Ovary (tissue), 10 donors: ENCODE measurements at places on chromosomes 12 and 14. TPM values are rescaled to one million over a fixed set of nuclear protein-coding genes. Genes with fewer than 3 reads are reported as not detected.

Gene SAV1
- 30.5 TPM for polyA plus RNA-seq

GRCh38 chr12:123715195-123715594 is 3.0 kb downstream of the ATP6V0A2 start:
- no peak overlapping the region for H3K27ac ChIP-seq
- no peak overlapping the region for H3K4me3 ChIP-seq
- DNase-seq, result no peak

GRCh38 chr14:75439989-75440388 is 12.2 kb downstream of the JDP2 start:
- no peaks in the 10 kb centered on the region for H3K27me3 ChIP-seq
- H3K4me3 ChIP-seq, result no peak overlapping the region
- H3K36me3 ChIP-seq, result no peaks in the 10 kb centered on the region

- no peak overlapping the region for H3K27ac ChIP-seq
- no peaks in the 10 kb centered on the region for H3K4me1 ChIP-seq
- H3K36me3 ChIP-seq, result no peaks in the 10 kb centered on the region
- no peak for DNase-seq
- no peak overlapping the region for H3K4me3 ChIP-seq
These were observed 189.2 kb upstream of the RASSF8 start for GRCh38 chr12:25769082-25769945.

DNA sequence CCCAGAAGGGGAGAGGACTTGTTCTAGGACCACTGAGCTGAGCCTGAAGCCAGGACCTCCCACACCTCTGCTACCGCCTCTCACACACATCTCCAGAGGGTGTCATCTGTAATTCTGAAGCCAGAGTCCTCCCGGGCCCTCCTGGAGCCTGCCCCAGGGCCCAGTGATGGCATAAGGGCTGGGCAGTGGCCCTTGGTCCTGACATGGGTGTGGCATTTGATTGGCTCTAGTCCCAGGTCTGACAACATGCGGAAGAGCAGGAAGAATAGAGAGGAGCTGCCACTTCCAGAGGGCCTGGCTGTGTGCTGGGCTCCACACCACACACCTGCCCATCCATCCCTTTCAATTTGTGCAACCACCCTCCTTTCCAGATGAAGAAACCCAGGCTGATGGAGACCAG is 144.3 kb upstream of the GSC start:
- H3K36me3 ChIP-seq, result no peaks in the 10 kb centered on the region
- H3K27me3 ChIP-seq, result no peaks in the 10 kb centered on the region
- no peaks in the 10 kb centered on the region for H3K4me1 ChIP-seq
- H3K27ac ChIP-seq, result no peak overlapping the region
- H3K4me3 ChIP-seq, result no peak overlapping the region

Gene TMEM119
- 12.3 TPM for polyA plus RNA-seq

Gene NKX2-1
- polyA plus RNA-seq, result not detected

- H3K36me3 ChIP-seq, result no peaks in the 10 kb centered on the region
- DNase-seq, result no peak
- H3K4me1 ChIP-seq, result peaks cover 3% of the 10 kb centered on the region
- H3K27me3 ChIP-seq, result no peaks in the 10 kb centered on the region
- H3K27ac ChIP-seq, result no peak overlapping the region
- H3K4me3 ChIP-seq, result no peak overlapping the region
These were observed 60.6 kb upstream of the HECTD1 start for GRCh38 chr14:31268216-31268615.

- no peak overlapping the region for H3K27ac ChIP-seq
- H3K36me3 ChIP-seq, result no peaks in the 10 kb centered on the region
- no peaks in the 10 kb centered on the region for H3K4me1 ChIP-seq
- no peaks in the 10 kb centered on the region for H3K27me3 ChIP-seq
- no peak for DNase-seq
These were observed 161.8 kb upstream of the DCN start for GRCh38 chr12:91344408-91344807.

- no peak overlapping the region for H3K4me3 ChIP-seq
- no peaks in the 10 kb centered on the region for H3K36me3 ChIP-seq
- no peak overlapping the region for H3K27ac ChIP-seq
- no peaks in the 10 kb centered on the region for H3K27me3 ChIP-seq
These were observed 728 bp upstream of the STON2 start for GRCh38 chr14:81400852-81401251.

- no peaks in the 10 kb centered on the region for H3K36me3 ChIP-seq
- H3K27me3 ChIP-seq, result no peaks in the 10 kb centered on the region
- no peaks in the 10 kb centered on the region for H3K4me1 ChIP-seq
- H3K4me3 ChIP-seq, result no peak overlapping the region
These were observed 90.6 kb downstream of the CIT start for GRCh38 chr12:119786539-119786938.

DNA sequence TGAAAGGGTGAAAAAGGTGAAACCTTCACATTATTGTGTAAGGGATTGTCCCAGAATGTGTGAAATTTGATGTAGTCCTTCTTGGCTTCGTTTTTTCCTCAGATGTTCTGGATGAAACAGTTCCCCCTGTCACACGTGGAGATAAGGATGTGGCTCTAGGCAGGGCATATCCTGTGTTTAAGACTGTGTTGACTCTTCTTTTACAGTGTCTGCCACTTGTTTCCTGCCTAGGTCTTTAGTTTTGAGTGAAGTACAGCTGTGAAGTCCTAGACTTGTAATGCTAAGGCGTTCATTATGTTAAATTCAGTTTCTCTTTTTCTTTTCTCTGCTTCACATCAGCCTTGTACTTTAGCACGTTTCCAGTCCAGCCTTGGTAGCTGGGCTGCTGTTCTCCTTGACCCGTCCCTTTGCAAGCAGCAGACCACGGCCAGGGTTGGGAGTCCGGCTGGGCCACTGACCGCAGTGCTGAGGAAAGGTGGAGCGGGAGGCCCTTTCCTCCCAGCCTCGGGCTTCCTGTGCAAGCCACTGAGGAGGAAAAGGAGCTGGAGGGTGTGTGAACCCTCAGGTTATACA is 59.1 kb downstream of the RASSF3 start:
- H3K4me3 ChIP-seq, result no peak overlapping the region
- peak; percentile 78 for DNase-seq

Gene TTLL5
- 28.4 TPM for polyA plus RNA-seq

DNA sequence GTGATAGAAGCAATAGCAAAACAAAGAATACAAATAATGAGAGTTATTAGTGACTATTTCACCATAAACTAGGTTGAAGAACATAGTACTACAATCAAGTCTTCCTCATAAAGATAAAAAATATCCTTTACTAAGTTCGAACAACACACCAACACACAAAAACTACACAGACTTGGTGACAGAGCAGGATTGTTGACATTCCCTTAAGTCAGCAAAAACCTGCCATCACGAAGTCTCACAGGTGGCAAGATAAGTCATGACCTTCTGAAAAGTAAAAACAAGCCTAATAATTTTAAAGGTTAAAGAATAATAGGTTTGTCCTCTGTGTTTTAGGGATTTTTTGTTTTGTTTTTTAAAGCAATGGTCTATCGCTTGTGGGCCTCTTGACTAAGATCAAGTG is 173.0 kb downstream of the SEC23A start:
- no peak overlapping the region for H3K27ac ChIP-seq
- H3K4me3 ChIP-seq, result no peak overlapping the region
- no peaks in the 10 kb centered on the region for H3K4me1 ChIP-seq
- H3K36me3 ChIP-seq, result no peaks in the 10 kb centered on the region
- no peaks in the 10 kb centered on the region for H3K27me3 ChIP-seq

DNA sequence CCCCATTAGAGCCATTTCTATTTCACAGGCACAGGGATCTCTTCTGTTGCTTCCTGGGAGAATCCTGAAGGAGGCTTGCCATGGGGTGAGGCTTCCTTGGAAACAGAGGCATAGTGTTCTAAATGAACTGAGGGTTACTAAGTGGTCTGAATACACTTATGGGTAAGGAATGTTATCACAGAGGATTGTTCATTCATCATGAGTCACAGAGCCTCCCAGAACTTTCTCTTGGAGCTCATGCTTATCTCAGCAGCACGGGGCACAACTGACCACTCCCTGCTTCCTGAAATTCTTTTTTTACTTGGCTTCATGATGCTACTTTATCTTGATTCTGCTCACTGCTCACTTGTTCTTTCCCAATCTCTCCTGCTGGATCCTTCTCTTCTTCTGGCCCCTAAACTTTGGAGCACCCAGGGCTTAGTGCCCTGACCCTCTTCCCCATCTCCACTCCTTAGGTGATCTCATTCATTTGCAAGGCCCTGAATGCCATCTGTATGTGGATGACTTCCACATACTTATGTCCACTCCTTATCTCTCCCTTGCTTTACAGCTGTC is 57.9 kb downstream of the ANO6 start:
- no peak overlapping the region for H3K4me3 ChIP-seq
- DNase-seq, result no peak
- no peaks in the 10 kb centered on the region for H3K36me3 ChIP-seq
- H3K27ac ChIP-seq, result no peak overlapping the region
- H3K27me3 ChIP-seq, result no peaks in the 10 kb centered on the region

GRCh38 chr12:105280966-105281693 is 45.2 kb upstream of the APPL2 start:
- H3K36me3 ChIP-seq, result no peaks in the 10 kb centered on the region
- DNase-seq, result no peak
- H3K4me1 ChIP-seq, result no peaks in the 10 kb centered on the region
- no peak overlapping the region for H3K27ac ChIP-seq
- H3K4me3 ChIP-seq, result no peak overlapping the region
- H3K27me3 ChIP-seq, result no peaks in the 10 kb centered on the region

Gene PSMC1
- 212 TPM for polyA plus RNA-seq

DNA sequence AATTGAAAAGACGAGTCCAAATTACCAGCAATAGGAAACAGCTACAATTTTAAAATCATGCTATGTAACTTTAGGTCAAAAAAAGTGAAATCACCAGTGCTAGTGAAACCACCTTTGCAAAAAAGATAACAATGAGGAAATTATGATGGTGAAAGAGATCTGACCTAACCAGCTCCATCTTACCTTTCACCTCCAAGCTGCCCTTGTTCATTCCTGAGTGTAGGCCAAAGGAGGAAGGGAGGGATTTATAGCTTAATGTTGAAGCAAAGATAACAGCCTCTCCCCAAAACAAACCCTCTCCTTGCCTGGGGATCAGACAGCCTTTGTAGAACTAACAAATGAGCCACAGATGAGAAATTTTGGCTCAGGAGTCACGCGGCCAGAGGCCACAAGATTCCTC is 83.2 kb upstream of the EIF5 start:
- no peak overlapping the region for H3K27ac ChIP-seq
- no peaks in the 10 kb centered on the region for H3K27me3 ChIP-seq
- peaks cover 2% of the 10 kb centered on the region for H3K4me1 ChIP-seq
- no peaks in the 10 kb centered on the region for H3K36me3 ChIP-seq
- DNase-seq, result no peak

Gene RAD51B
- polyA plus RNA-seq, result 22.1 TPM

DNA sequence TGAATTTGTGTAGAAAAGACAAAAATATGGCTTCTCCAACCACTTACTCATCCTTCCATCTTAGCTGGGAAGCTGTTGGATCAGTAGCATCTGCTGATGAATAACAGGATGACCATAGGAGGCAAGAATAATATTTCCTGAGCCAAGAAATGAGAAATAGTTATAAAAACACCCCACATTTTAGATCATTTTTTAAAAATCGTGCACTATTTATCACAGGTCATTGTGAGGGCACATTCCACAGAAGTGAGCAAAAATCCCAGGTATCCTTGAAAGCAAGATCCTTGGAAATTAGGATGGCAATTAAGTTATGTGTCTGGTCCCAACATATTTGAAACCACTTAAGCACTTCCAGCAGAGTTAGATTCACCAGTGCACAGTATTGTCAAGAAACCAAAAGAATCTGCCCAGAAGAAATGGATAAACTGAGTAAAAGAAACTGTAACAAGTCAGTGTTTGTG is 8.4 kb downstream of the FAR2 start:
- no peak overlapping the region for H3K27ac ChIP-seq
- no peaks in the 10 kb centered on the region for H3K36me3 ChIP-seq
- DNase-seq, result no peak

DNA sequence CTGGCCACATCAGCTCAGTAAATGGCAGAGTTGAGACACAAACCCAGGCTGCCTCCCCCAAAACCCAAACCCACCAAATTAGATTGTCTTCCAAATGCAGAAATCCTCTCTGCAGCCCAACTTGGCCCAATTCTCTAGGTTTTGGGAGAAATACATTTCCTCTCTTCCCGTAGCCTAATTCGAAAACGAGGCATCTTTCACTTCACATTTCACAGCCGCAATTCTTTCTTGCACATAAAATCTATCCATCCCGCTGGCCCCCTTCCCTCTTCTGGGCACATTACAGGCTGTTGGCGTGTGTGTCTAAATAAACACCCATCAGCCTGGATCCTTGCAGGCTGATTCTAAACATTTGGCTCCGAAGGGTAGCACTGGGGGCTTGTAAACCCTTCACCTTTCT is 83.8 kb upstream of the VRK1 start:
- no peaks in the 10 kb centered on the region for H3K36me3 ChIP-seq
- no peak for DNase-seq
- no peak overlapping the region for H3K27ac ChIP-seq
- H3K4me3 ChIP-seq, result no peak overlapping the region
- no peaks in the 10 kb centered on the region for H3K4me1 ChIP-seq

DNA sequence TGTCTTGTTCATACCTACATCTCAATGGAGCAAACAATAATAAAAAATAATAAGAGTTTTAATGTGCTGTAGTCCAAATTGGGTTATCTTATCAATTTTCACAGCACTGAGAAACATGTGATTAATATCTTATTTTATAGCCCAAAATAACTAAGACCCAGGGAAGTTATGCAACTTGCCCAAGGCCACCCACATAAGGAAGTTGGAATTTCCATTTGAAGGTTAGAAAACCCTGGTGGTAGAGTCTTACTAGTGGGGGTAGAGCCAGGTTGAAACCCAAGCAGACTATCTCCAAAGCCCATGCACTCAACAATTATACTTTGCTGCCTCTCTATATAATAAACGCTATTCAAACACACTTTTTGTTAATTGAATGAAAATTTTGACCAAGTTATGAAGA is 270.0 kb upstream of the CAND1 start:
- H3K27me3 ChIP-seq, result no peaks in the 10 kb centered on the region
- no peak overlapping the region for H3K4me3 ChIP-seq
- H3K27ac ChIP-seq, result no peak overlapping the region
- no peaks in the 10 kb centered on the region for H3K4me1 ChIP-seq
- no peak for DNase-seq
